H54 (cell line): ENCODE measurements at places on chromosomes 3 and 15.

- no peak for DNase-seq
These were observed 72.7 kb upstream of the CHRNA7 start for GRCh38 chr15:31957581-31957980.

DNA sequence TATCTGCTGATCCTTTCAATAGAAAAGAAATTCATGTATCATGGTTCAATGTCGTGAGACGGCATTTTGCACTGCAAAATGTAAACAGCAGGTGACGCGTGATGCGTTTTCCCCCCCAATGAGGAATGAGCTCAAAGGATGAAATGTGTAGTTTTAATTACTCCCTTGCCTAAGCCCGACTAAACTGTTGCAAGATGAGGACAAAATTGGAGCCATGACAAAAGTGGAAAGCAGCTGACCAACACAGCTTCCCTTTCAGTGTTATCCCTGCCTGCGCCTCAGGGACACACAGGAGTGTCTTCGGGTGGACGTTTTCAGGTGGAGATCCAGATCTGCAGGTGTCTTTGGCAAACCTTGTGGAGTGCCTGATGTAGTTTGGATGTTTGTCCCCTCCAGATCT lies 92.0 kb downstream of the GABRG3 start:
- no peak for DNase-seq

GRCh38 chr3:141305436-141305835 lies 62.9 kb upstream of the ZBTB38 start:
- DNase-seq: peak; percentile 39

- DNase-seq: peak; percentile 49
These were observed 18.9 kb upstream of the TGM5 start for GRCh38 chr15:43285609-43286037.

- DNase-seq: no peak
These were observed 1071.9 kb downstream of the IGSF11 start for GRCh38 chr3:117962750-117963149.

DNA sequence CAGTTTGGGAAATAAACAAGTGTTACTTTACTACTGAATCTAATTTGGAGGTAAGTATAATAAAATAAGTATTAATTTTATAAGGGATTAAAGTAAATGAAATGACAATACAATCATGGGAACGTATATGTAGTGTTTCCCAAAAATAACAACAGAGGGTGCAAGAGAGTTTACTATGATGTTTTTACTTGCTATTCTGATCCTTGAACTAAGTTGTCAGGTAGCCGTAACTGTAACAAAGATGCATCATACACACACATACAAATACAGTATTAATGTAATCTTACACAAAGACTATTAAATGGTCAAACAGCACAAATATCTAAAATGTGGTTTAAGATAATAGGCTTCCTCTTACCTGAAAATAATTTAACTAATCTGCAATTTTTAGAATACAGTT lies 311.4 kb downstream of the TBC1D5 start:
- DNase-seq: no peak

DNA sequence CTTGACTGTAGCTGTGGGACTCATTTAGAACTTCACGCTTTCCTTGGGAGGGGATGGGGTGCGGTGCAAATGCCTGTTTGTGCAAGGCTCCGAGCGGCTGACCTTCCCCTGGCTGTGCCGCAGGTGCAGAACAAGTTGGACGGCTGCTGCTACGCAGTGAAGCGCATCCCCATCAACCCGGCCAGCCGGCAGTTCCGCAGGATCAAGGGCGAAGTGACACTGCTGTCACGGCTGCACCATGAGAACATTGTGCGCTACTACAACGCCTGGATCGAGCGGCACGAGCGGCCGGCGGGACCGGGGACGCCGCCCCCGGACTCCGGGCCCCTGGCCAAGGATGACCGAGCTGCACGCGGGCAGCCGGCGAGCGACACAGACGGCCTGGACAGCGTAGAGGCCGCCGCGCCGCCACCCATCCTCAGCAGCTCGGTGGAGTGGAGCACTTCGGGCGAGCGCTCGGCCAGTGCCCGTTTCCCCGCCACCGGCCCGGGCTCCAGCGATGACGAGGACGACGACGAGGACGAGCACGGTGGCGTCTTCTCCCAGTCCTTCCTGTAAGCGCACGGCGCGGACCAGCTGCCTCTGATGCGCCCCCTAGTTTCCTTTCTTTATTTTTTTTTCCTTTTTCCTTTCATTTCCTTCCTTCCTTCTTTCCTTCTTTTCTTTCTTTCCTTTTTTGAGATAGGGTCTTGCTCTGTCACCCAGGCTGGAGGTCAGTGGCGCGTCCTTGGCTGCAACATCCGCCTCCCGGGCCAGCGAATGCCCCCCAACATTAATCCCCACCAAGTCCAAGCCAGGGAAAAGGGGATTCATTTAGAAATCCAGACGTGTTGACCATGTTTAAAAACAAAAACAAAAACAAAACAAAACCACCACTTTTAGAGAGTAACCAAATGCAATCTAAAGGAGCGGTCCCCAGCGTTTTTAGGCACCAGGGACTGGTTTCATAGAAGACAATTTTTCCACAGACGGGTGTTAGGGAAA lies 42.7 kb downstream of the EIF2AK4 start:
- DNase-seq: peak; percentile 15

DNA sequence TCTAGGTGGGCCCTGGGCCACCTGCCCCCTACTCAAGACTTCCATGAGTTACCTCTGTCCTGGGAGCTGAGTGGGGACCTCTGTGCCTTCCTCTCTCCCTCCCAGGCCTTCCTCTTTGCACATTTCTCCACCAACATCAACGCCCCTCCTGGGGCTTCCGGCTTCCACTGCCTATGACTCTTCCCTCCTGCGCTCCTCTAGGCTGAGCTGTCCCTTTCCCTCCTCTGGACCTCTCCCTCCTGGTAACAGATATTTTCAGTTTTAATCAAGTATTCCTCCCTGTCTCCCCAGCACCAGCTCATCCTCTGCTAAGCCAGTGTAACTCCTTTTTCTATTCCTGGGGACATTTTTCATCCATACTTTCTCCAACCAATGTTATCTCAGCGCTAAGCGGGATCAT lies 160.4 kb downstream of the RAB11A start:
- no peak for DNase-seq

GRCh38 chr3:55893045-55893664 lies 406.0 kb upstream of the WNT5A start:
- no peak for DNase-seq

DNA sequence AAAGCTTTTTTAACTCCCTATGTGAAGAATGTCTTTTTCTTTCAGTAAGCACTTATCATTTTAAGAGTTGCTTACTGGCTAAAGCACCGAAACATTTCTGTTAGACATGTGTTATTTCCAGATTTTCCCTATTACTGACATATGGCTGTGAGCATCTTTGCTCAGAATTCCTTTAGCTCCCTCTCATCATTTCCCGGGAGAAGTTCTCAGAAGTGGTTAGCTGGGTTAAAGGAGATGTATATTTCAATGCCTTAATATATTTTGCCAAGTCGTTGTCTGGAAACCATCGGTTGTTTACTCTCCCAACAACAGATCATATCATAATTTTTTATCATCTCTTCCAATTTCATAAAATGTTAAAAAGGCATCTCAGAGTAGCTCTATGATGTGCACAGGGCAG lies 396.5 kb downstream of the OCA2 start:
- no peak for DNase-seq

DNA sequence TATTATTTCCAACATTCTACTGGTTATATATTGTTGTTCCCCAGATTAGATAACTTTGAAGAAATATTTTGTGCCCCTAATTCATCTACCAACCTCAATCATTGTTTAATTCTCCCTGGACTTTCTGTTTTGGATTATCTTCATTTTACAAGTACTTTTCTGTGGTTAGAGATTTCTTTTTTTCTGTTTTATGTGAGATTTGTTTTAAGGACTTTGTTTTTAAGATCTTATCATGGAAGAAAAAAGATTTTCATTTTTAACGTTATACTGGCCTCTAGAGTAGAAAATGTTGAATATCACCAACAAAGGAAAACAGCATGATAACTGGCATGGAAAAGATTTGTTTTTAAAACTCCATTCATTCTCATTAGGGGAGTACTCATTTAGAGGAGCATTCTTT lies 210.9 kb upstream of the KCNMB2 start:
- no peak for DNase-seq

- no peak for DNase-seq
These were observed 5.9 kb upstream of the NDUFAF1 start for GRCh38 chr15:41408234-41408641.

GRCh38 chr3:133927540-133928066 lies 31.9 kb upstream of the RAB6B start:
- no peak for DNase-seq

DNA sequence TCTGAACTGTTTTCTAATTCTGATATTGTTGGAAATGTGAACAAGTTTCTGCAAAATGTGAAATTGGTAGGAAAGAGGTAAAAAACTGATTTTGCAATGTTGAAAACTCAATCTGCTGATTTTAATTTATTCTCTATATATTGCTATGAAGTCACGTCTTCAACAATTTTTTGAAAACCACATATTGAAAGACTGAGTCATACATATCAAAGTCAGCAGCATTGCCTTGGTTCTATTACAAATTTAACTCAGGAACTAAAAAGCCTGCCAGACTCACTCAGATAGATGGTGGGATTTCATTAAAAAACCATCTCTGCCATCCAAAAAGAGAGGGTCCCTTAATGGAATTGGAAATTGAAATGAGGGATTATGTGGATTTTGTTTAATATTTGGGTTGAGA lies 351.4 kb downstream of the CNTN3 start:
- no peak for DNase-seq

GRCh38 chr3:10744098-10744465 lies 71.9 kb upstream of the SLC6A11 start:
- DNase-seq: no peak

DNA sequence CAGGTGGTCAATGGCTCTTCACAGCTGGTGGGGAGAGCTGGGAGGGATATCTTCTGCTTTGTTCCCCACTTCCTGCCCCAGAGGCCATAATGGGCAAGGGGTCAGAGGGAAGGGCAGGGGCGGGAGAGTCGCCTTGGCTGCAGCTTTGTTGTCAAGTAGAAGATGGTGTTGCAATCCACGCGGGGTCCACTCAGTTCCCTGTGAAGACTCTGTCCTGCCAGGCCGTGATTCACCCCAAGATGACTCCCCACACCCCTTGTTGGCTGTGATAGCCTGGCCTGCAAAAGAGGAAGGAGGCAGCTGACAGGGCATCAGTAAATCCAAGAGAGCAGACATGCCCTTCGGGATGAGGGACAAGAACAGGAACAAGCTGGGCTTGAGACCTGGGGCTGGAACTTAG lies 6.9 kb downstream of the GALNT15 start:
- peak; percentile 33 for DNase-seq

- no peak for DNase-seq
These were observed 85.3 kb downstream of the VGLL4 start for GRCh38 chr3:11558411-11558903.

- DNase-seq: no peak
These were observed 45.1 kb downstream of the MAP4 start for GRCh38 chr3:47971081-47971480.

- DNase-seq: no peak
These were observed 112.6 kb downstream of the FILIP1L start for GRCh38 chr3:100001526-100002270.

DNA sequence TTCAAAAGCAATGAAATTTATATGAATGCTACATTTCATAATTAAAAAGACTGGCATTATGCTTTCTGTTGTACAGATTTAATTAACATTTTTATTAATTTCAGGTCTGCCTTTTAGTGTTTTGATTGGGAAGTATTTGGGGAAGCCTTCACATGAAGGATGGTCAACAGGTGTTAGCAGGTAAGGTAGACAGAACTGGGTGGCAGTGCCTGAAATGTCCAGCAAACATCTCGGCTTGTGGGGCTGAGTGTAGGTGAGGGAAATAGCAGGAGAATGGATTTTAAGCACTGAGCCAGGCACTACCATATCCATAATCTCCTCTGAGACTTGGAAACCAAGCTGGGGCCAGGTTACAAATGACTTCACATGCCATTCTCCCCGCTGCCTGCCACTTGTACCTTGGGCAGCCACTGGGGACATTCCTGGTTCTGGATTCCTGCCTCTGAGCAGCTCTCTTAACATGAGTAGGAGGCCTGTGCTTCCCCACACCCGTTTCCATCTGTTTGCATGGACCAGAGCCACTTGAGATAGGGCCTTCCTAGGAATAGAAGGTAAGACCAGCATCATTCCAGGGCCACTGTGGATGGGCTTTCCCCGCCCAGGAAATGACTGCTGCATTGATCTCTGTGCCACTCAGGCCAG lies 125.9 kb upstream of the HES1 start:
- DNase-seq: no peak

DNA sequence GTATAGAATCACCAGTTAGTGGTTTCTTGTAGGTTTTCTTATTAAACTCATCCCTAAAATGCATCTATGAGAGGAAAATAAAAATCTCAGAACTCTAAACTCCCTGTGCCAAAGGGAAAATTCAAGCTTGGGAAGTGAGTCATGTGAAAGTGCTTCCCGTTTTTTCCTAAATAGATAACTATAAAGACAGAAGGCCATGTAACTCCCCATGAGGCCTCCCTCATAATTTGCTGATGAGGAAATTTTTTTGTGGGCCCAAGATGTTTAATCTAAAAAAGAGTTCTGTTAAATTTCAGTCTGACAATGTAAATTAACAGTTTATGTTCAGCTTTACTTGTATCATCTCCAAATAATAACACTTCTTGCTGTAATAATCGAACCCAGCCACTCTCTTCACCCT lies 1273.9 kb downstream of the OTOL1 start:
- no peak for DNase-seq

DNA sequence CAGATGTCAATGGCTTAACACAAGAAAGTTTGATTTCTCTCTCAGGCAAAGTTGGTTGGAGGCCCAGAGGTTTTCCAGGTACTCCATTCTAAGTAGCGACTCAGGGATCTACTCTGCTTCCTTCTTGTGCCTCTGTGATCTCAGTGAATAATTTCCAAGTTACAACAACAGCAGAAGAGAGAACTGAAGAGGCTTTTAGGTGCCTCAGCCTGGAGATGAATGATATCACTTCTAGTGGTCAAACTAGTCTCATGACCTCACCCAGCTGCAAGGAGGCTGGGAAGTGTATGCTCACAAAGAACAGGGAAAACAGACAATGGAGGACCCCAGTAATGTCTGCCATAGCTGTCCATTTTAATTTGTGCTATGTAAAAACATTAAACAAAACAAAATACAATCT lies 4.6 kb upstream of the PRICKLE2 start:
- no peak for DNase-seq

- no peak for DNase-seq
These were observed 370.6 kb upstream of the NAALADL2 start for GRCh38 chr3:174488527-174488926.

DNA sequence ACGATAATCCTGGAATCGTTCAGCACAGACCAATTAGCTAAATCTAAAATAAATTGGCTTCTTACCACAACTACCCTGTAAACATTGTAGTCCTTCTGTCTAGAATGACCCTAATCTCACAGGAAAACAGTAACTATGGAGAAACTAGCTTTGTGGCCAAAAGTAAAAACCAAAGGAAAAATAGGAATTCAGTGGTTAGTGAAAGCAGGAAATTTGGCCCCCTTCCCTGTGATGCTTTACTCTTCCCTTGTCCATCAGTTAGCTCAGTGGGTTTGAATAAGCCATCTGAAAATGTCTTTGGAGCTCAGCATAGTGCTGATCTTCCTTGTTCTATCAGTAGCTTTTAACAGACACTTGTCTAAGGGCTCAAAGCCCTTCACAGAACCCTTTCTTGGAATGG lies 1.6 kb downstream of the NMD3 start:
- DNase-seq: no peak
